ENCODE measurements at places on chromosomes 7 and 10.

- no peak for DNase-seq
- no peak overlapping the region for H3K27ac ChIP-seq
- no peak overlapping the region for H3K4me3 ChIP-seq
- H3K4me1 ChIP-seq, result no peaks in the 10 kb centered on the region
- H3K27me3 ChIP-seq, result no peaks in the 10 kb centered on the region
Measured at GRCh38 chr7:1902231-1902855, 232.3 kb downstream of the ELFN1 start.

- no peak overlapping the region for H3K4me3 ChIP-seq
- H3K27ac ChIP-seq, result no peak overlapping the region
- DNase-seq, result no peak
- no peaks in the 10 kb centered on the region for H3K27me3 ChIP-seq
- no peaks in the 10 kb centered on the region for H3K4me1 ChIP-seq
- peaks cover 7% of the 10 kb centered on the region for H3K36me3 ChIP-seq
Measured at GRCh38 chr10:98430427-98430826, 15.4 kb upstream of the PYROXD2 start.

GRCh38 chr7:55473932-55474331 is 98.4 kb downstream of the VOPP1 start:
- no peak for DNase-seq
- no peaks in the 10 kb centered on the region for H3K4me1 ChIP-seq
- H3K36me3 ChIP-seq, result no peaks in the 10 kb centered on the region
- H3K4me3 ChIP-seq, result no peak overlapping the region
- no peaks in the 10 kb centered on the region for H3K27me3 ChIP-seq

GRCh38 chr10:124291001-124291701 is 127.6 kb downstream of the OAT start:
- no peak overlapping the region for H3K4me3 ChIP-seq
- no peaks in the 10 kb centered on the region for H3K27me3 ChIP-seq
- DNase-seq, result no peak
- no peak overlapping the region for H3K27ac ChIP-seq
- peaks cover under 1% of the 10 kb centered on the region for H3K4me1 ChIP-seq

- no peak overlapping the region for H3K27ac ChIP-seq
- no peaks in the 10 kb centered on the region for H3K27me3 ChIP-seq
- peak; percentile 70 for DNase-seq
- no peaks in the 10 kb centered on the region for H3K36me3 ChIP-seq
- H3K4me1 ChIP-seq, result no peaks in the 10 kb centered on the region
Measured at GRCh38 chr7:140625908-140626868, 14.4 kb downstream of the DENND2A start.

DNA sequence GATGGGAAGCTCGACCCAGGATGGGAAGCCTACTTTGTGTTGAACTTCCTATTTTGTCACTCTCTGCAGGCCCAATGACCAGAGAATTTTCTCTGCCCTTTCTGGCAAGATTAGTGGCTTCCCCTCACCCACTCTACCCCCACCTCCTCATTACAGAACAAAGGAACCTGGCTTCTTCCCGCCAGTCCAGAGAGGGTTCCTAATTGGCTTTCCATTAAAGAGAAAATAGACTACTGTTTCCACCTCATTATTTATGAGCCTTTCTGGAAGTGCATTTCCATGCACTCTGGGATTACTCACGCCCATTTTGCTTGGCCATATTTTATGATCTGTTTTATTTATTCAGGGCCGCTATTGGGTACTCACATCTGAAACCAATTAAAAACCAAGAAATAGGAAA is 94.9 kb upstream of the TCF7L2 start:
- no peak for DNase-seq
- no peaks in the 10 kb centered on the region for H3K36me3 ChIP-seq
- no peak overlapping the region for H3K27ac ChIP-seq
- no peak overlapping the region for H3K4me3 ChIP-seq
- no peaks in the 10 kb centered on the region for H3K4me1 ChIP-seq

- H3K27ac ChIP-seq, result no peak overlapping the region
- DNase-seq, result no peak
- no peak overlapping the region for H3K4me3 ChIP-seq
- H3K27me3 ChIP-seq, result no peaks in the 10 kb centered on the region
- no peaks in the 10 kb centered on the region for H3K36me3 ChIP-seq
Measured at GRCh38 chr7:44149571-44150465, 8.7 kb upstream of the MYL7 start.

- H3K4me1 ChIP-seq, result peaks cover 25% of the 10 kb centered on the region
- no peak overlapping the region for H3K4me3 ChIP-seq
- DNase-seq, result no peak
- peak overlapping the region; percentile 2 for H3K27ac ChIP-seq
Measured at GRCh38 chr10:93463723-93464476, 18.2 kb downstream of the MYOF start.

DNA sequence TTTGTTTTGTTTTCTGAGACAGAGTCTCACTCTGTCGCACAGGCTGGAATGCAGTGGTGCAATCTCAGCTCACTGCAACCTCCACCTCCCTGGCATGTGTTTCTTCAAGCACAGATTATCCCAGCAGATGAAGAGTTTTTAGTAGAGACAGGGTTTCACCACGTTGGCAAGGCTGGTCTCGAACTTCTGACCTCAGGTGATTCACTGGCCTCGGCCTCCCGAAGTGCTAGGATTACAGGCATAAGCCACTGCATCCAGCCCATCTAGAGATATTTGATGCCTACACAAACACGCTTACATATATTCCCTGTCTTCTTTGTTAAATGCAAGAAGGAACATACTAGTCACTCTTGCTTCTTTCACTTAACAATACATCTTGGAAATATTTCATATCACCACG is 5.9 kb upstream of the PTF1A start:
- H3K27me3 ChIP-seq, result peaks cover 98% of the 10 kb centered on the region
- no peaks in the 10 kb centered on the region for H3K36me3 ChIP-seq
- peaks cover 4% of the 10 kb centered on the region for H3K4me1 ChIP-seq
- no peak overlapping the region for H3K4me3 ChIP-seq

- no peak overlapping the region for H3K27ac ChIP-seq
- peaks cover 3% of the 10 kb centered on the region for H3K4me1 ChIP-seq
- no peak for DNase-seq
- peaks cover 12% of the 10 kb centered on the region for H3K36me3 ChIP-seq
- H3K4me3 ChIP-seq, result no peak overlapping the region
Measured at GRCh38 chr7:99369767-99370391, 4.7 kb upstream of the ARPC1B start.

DNA sequence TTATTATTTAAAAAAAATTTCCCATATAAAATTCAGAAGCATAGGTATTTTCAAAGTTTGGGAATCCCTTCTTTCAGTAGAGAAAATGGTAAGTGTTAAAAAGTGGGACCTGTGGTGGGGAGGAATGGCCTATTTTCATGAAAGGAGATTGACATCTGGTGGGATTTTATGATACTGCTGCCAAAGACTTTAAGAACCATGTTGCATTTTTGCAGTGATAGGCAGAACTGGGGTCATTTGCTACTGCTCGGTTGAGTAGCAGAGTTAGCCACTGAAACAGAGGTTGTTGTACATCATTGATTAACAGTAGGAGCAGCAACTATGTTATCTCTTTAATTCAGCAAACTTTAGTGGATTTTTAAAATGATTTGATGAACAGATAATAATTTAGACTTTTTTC is 4.4 kb downstream of the BICC1 start:
- H3K4me1 ChIP-seq, result no peaks in the 10 kb centered on the region
- H3K4me3 ChIP-seq, result no peak overlapping the region
- no peaks in the 10 kb centered on the region for H3K36me3 ChIP-seq
- H3K27me3 ChIP-seq, result peaks cover 61% of the 10 kb centered on the region
- DNase-seq, result no peak

GRCh38 chr10:48241332-48241731 is 33.2 kb downstream of the FRMPD2 start:
- no peak overlapping the region for H3K4me3 ChIP-seq
- H3K27me3 ChIP-seq, result no peaks in the 10 kb centered on the region
- H3K36me3 ChIP-seq, result no peaks in the 10 kb centered on the region
- no peak for DNase-seq
- H3K4me1 ChIP-seq, result no peaks in the 10 kb centered on the region
